Inflammatory macrophage treated with lipopolysaccharide for 4 hours (primary cell): ENCODE measurements at places on chromosomes 6 and 20.

- peak; percentile 27 for DNase-seq
Observed at GRCh38 chr20:24032400-24032898, 43.9 kb upstream of the GGTLC1 start.

DNA sequence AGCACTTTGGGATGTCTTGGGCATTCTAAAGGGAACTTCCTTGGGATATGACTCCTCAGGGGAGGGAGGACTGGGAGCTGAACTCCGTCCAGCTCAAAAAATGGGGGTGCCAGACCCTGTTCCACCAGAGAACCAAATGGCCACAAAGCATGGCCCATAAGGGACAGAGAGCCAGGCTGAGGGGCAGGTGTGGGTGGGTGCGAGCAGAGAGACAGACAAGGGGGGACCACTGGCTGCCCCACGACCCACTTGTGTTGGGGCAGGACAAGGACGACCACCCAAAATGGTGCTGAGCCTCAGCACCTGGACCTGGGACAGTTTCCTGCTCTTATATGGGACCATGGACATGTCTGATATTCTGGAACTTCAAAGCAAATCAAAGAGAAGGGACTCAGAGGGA, 148.2 kb upstream of the MLN start:
- no peak for DNase-seq

GRCh38 chr6:169164451-169164850, 89.2 kb downstream of the THBS2 start:
- no peak for DNase-seq

- peak; percentile 93 for DNase-seq
Observed at GRCh38 chr6:73747289-73747688, 51.3 kb downstream of the CD109 start.

DNA sequence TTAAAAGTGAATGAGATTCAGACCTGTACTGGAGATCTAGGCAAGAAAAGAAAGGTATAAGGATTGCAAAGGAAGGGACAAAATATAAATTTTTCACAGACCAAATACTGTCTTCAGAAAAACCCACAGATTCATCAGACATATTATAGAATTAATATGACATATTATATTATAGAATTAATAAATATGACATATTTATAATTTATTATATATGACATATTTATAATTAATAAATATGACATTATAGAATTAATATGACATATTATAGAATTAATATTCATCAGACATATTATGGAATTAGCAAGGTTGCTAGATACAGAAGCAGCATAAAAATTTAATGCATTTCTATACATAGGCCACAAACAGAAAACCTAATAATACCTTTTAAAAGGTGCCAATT, 44.7 kb upstream of the GNRH2 start:
- no peak for DNase-seq

DNA sequence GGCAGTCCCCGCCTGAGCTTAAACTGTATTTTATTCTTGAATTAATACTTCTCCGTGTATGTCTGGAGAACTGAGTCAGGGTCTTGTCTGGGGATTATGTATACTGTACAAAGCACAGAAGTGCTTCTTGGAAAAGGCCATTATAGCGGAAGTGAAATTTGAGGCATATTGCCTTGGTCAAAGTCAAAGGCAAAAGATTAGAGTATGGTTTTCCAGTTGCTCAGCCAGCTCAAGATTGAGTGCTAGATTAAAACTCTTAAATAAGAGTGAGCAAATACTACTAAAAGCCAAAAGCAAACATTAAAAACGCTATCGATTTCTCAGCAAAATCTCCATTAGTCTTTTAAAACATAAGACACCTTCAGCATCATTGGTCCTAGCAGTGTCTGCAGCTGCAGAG, 207.7 kb upstream of the MAN1A1 start:
- DNase-seq = no peak

DNA sequence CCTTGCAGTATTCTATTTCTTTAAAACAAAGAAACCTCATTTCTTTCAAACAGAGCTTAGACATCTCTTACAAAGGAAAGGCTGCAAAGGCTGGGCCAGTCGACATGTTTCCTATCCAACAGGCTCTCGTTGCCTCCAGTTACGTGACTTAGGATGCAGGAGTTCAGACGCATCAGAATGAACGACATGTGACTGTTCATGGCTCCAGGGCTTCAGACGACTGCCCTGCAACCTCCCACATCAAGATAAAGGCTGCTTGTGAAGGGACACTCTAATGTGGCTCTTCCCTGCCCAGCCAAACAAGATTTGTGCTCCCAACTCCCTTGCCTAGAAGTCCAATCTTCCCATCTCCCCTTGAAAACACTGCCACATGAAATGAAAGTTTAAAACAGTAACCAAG, 14.3 kb upstream of the NEDD9 start:
- DNase-seq = no peak

DNA sequence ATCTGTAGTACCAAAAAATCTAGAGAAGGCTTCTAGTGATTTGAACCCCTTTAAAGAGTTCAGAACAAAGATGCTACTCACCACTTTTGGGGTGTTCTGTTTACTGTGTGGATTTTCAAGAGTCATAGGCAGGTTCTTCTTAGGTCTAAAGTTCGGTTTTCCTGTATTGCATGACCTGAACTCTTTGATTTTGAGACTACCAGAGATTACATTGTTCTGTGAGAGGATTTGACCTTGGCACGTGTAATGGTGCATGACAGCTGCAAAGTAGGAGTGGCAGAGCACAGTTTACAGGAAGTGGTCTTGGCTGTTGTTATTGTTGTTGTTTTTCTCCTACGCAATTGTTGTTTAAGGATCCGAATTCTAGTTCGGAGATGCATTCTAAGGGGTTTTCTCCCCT, 592.7 kb downstream of the EPHA7 start:
- DNase-seq = no peak

DNA sequence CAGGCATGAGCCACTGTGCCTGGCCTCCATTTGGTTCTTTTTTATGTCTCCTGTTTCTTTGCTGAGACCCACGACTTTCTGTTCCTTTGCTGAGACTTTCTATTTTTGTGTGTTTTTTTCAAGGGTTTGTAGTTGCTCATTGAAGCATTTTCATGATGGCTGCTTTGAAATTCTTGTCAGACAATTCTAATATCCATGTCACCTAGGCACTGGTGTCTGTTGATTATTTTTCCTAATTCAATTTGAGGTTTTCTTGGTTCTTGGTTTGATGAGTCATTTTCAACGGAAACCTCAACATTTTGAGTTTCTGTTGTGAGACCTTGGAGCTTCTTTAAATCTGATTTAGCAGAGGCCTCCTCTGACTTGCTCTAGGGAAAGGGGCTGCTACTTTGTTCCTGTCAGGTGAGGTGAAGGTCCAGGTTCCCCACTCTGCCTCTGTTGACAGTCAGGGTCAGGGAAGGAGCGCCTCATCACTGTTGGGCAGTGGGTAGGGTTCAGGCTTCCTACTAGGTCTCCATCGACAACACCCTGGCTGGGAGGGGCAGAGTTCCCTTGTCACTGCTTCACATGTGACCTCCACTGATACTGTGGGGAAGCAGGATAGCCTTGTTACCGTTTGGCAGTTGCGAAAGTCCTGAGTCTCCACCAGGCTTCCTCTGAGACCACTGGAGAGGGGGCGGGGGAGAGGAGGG, 67.2 kb upstream of the RNF24 start:
- peak; percentile 79 for DNase-seq

GRCh38 chr6:122817766-122818165, 28.7 kb downstream of the SMPDL3A start:
- DNase-seq = no peak

DNA sequence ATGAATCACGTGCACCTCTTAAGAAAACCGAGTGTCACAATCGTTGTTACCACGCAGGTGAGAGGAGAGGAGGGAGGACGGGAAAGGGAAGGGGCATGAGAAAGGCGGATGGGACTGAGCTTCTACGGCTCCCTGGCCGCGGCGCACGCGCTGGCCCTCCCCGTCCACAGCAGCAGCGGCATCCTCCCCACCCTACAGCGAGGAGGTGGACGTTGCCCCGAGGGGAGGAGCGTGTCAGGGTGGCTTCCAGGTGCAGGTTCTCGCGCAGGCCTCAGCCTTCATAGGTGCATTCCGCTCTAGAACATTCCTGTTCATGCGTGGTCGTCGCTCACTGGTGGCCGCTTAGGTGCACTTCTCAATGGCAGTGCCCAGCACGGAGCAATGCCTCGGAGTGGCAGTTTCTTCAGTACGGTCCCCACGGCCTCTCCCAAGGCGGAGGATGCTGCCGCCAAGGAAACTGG, 29.7 kb upstream of the AFDN start:
- no peak for DNase-seq

DNA sequence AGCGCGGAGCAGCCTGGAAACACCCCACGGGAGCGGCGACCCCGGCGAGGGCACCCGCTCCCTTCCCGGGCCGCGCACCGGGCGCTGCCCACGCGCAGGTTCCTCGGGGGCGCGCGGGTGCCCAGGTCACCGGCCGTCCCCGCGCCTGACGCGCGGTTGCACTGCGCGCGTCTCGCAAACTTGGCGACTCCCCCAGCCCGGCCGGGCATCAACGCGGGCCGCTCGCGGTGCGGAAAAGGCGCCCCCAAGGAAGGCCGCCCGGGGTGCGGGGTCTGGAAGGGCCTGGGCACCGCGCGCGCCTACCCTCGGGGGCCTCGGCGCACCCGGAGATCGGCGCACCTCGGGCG, 555 bp upstream of the ZBTB46 start:
- no peak for DNase-seq

DNA sequence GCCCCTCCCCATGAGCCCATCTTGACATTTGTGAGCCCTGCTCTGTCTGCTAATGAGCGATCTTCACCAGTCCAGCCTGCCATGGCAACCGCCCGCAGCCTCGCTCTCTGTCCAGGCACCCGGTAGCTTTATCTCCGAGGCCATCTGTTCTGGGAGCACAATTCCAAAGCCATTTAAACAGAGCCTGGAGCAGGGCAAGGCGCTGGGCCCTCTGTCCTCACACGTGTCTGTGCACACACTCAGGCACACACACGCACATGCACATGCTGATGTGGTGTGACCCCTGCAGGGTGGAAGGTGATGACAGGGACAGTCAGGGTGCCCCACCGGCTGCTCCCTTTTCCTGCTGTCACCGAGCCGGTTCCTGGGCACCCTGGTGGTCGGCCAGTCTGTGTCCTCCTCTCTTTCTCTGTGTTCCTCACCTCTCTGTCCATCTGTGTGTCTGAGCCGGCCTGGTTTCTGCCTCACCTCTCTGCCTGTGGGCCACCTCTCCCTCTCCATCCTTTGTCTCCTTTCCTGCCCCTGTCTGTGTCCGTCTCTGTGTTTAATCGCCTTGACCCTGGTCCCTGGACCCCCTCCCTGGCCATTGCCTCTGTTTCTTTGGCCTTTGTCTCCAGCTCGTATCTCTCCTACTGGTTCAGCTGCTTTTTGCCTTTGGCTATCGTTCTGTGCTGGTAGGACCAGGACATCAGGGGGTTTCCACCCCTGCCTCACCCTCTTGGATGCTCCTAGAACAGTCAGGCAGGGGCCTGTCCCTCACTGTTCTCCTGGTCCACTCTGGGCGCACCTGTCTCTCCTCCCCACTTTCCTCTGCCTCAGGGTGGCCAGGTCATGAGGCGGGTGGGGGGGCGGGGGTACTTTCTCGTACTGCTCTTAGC, 8.8 kb upstream of the MYT1 start:
- no peak for DNase-seq

DNA sequence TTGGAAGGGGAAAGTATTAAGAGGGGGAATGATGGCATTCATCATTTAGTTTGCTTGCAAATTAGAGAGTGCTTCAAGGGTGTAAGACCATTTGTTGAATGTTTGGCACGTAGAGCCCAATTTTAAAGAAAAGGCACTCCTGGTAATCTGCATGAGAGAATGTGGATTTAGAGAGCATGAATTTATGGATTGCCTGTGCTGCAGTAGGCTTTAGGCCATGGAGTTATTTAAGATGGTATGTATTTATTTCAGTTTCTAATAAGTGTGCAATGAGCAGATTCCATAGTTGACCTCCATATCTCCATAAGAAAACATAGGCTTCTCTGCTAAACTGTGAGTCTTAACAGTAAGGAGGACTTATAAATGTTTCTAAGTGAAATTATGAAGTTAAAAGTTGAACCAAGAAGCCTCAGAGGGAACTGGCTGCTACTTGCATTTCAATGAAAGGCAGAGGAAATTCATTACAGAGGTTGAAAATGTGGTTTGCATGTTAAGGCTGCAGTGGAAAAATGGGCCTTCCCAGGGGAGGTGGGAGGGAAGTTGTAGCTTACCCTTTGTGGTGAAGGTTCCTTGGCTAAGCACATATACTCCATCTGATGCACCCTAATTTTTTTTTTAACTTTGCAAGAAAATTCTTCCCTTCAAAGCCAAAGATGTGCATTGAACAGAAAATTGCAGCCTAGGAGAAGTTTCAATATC, 134.2 kb downstream of the CARMIL1 start:
- no peak for DNase-seq

DNA sequence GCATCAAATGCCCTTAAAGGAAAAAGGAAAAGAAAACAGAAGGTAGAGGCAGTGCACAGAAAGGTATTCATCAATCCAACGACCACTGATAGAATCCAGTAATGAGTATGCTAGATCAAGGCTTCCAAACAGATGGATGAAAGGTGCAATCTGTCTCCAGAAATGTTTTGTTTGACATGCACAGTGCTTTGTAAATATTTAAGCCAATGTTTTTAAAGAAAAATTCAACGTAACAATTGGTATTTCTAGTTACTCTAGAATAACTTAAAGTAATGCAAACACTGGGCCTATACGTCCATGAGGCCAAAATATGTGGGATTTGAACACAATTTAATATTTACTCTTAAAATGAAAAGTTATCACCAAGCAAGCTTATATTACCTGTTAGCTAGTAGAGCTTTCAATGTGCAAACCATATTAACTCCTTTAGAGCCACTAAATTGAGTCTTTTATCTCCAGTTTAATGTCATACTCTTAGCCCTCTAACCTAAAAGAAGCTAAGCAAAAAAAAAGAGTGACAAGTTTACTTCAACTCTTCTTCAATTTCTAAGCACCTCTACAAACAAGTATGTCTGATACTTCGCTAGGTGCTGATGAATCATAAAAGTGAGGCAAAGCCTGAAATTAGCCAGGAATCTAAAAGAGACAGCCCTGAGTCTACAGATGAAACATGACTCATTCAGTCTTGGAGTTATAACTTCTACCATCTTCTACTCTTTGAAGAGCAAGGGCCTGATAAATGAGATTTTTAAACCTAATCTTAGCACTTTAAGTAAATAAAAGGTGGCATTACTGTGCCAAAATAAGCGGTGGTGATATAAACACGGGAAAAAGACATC, 169.8 kb downstream of the PTPRK start:
- DNase-seq = no peak

- DNase-seq = peak; percentile 23
Observed at GRCh38 chr6:136012198-136012887, 160.8 kb downstream of the PDE7B start.
